ENCODE measurements at places on chromosomes 6 and 20.

GRCh38 chr6:132198040-132198439 is 203.2 kb downstream of the MOXD1 start:
- DNase-seq, result peak; percentile 20

DNA sequence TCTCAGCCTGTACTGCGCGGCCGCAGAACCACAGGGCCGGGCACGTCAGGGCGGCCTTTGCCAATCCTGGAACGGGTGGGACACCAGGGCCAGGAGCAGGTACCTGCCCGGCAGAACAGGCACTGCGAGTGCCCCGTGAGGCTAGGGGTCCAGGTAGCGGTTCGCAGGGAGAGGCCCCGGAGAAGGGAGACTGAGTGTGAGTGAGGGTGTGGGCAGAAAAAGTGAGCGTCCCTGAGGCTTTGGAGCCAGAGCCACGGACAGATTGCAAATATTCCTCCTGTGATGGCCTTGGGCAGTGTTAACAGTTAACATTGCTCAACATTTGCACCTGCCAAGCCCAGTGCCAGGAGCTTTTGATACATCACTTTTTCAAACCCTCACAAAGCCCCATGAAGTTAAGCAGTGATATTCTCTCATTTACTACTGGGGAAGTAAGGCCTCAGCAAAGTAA is 491 bp downstream of the GNMT start:
- DNase-seq, result no peak

DNA sequence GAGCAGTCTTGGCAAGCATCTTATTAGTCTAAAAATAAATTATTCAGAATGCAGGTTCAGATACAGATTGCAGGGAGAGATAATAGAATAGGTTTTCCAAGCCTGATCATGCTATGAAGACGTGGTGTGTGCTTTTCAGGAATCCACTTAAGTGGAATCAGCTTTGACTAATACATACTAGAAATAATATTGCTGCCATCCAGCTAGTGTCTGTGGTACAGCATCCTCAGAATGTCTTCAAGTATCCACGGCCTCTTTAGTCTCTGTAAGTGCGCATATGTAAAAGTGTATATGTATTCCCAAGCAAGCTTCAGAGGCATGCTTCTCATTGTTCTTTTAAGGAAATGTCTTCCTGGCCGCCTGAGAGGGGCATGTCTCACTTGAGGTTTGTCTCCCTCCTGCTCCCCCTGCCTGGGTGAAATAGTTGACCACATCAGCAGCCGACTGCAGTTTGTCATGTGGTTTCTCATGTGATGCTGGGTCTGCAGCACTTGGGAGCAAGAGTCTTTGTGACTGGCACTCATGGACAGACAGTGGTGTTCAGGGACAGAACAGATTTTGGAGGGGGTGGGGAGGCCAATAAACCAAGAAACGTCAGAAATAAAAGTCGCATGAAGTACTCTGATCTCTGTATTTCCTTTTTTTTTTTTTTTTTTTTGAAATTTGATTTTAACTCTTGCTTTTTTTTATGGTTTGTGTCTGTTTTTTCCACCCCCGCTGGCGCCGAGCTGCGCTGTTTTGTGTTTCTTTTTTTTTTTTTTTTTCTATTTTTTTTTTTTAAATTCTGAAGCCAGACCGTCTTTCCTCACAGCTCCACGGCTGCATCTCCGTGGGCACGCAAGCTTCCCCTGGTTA is 150.8 kb downstream of the PRL start:
- peak; percentile 39 for DNase-seq

DNA sequence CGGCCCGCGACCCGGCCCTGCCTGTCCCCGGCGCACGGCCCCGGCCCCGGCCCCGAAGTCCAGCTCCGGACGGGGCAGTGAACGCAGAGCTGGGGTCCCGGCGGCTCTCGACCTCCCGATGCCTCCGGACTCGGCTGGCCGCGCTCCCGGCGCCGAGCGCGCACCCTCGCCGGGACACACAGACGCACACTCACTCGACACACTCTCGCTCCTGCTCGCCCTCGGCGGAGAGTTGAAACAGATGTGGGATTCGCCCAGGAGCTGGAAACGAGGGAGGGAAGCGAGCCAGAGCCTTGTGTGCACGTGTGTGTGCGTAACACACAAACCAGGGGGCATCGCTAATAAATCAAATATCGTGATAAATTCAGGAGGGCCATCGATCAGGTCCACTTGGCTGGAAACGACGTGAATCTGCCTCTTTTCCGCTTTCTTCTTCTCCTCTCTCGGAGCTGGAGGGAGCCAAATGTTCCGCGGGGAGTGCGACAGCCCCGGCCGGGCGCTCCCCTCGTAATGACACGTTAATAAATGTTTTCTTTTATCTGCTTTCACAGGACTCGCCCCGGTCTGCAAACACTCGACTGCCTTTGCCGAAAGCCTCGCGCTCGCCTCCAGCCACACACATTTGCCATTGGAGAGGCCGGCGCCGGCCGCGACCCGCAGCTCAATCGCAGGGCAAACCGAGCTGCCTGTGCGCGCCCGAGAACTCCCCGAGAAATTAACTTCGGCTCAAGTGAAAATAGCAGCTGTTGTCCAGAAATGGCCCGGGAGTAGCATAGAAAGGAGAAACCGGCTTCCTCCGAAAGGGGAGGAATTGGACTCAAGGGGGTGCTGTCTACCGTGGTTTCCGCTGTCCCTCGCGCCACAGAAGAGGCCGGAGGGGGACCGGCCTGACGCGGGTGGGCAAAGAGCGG is 828 bp upstream of the SULF2 start:
- peak; percentile 88 for DNase-seq

DNA sequence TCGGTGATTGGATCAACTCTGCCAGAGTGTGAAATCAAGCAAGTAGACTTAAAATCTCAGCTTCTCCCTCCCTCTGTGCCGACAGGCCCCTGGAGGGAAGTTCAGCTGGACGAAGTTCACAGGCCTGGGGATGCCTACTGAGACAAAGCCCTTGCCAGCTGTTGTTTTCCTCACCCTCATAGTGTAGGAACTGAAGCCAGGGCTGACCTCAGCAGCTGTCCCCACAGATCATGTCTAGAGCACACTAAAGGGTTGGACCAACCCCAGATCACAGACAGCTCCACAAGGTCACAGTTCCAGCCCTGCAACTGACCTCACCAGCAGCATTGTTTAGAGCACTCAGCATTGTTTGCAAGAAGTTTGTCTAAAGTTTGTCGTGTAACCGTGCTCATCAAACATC is 261.9 kb upstream of the ECI2 start:
- no peak for DNase-seq

DNA sequence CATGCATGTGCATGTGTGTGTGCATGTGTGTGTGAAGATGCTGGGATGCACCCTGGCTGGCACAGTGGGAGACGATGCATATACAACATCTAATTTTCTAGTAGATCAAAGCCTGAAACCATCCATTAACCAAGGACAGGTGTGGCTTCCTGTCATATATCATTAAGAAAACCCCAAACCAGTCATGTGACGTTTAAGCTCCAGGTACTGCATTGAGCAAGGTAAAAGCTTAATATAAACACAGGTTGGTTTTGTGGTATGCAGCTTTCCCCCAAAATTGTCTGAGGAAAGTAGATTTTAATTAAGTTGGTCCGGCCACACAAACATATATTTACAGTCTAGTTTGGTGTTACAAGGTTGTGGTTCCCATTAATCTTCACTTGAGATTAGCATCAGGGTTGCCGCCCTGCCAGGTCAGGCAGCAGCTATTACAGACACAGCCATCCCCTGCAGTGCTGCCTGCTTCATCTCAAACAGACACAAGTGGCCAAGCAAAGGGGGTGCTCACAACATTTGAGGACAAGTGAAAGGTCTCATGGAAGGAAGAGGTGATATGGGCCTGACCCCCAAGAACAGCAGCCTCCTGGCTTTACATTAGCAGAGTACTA is 48.6 kb upstream of the NAA20 start:
- no peak for DNase-seq

GRCh38 chr6:23179994-23180393 is 610.6 kb downstream of the HDGFL1 start:
- DNase-seq, result no peak

DNA sequence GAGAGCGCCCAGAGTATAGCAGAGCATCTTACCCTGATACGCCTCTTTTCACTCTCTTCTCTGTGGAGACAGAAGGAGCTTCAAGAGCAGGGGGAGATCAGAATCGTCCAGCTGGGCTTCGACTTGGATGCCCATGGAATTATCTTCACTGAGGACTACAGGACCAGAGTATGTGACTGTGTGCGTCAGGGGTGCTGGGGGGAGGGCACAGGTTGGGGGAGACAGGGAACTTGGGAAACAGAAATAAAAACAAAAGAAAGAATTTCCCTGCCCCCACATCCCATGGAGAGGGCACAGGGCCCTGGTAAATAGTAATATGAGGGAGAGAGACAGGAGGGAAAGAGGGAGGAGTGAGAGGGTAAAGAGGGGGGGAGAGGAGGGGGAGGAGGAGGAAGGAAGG is 3.0 kb upstream of the C4A start:
- no peak for DNase-seq

- DNase-seq, result no peak
These were observed 488.5 kb upstream of the JARID2 start for GRCh38 chr6:14757418-14757817.

GRCh38 chr20:4297127-4297826 is 281.9 kb upstream of the RNF24 start:
- DNase-seq, result peak; percentile 36

GRCh38 chr6:141580988-141581552 is 551.7 kb upstream of the GJE1 start:
- DNase-seq, result no peak

DNA sequence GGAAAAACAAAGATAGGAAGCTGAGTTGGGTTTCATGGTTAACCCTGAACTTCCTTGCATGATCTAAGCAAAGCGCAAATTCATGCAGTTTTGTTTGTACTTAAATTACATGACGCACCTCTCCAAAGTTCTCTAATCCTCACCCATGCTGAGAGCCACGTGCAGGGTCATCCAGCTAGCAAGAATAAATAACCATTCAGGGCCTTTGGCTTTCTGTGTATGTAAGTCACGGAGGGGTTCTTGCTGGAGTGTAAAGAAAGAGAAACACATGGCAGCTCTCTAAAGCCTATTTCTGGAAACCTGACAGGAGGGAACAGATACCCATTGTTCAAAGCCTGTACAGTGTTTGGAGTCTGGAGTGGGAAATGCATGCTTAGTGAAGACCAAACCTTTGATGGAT is 171.7 kb upstream of the CCN2 start:
- DNase-seq, result peak; percentile 24

- DNase-seq, result no peak
These were observed 64.7 kb upstream of the TIAM2 start for GRCh38 chr6:154930451-154930851.

DNA sequence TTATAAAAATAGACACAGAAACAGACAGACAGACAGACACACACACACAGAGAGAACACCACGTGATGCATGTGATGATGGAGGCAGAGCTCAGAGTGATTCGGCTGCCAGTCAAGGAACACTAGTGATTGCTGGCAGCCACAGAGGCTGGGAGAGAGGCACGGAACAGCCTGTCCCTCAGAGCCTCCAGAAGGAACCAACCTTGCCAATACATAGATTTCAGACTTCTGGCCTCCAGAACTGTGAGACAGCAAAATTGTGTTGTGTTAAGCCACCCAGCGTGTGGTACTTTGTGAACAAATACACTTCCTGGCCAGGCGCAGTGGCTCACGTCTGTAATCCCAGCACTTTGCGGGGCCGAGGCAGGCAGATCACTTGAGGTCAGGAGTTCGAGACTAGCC is 9.5 kb upstream of the PARD6B start:
- no peak for DNase-seq

- DNase-seq, result no peak
These were observed 25.3 kb upstream of the CHD6 start for GRCh38 chr20:41643504-41643938.

DNA sequence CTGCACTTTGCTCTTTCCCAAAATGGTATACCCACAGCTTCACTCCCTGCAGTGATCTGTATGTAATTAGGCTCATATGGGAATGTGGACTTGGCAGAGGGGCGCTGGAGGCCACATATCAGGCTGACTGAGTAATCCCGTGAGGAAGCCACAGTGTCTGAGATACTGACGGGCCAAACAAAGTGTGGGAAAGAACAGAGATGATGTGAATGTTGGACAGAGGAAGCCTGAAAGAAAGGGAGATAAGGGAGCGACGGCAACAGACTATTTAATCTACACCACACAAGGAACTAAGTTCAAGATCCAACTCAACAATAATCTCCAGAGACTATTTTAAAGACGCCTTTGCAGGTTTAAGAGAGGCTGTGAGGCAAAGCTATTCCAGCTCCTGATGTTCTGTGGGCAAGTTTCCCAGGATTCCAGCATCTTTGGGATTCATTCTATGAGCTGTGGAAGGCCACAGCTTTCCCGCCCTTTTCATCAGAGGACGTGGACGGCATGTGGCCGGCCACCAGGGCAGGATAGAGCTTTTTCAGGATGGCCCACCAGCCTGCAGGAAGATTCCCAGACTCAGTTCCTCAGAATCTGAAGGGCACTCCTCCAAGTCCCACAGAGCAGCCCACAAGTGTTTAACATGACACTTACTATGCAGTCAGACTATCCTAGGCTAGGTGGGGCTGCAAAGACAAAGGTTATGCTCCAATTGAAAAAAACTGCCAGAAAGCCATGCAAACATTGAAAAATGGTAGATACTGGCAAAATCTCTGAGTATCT is 237.5 kb downstream of the ATXN1 start:
- peak; percentile 56 for DNase-seq

- DNase-seq, result no peak
These were observed 140.7 kb downstream of the FUT9 start for GRCh38 chr6:96156425-96156824.

DNA sequence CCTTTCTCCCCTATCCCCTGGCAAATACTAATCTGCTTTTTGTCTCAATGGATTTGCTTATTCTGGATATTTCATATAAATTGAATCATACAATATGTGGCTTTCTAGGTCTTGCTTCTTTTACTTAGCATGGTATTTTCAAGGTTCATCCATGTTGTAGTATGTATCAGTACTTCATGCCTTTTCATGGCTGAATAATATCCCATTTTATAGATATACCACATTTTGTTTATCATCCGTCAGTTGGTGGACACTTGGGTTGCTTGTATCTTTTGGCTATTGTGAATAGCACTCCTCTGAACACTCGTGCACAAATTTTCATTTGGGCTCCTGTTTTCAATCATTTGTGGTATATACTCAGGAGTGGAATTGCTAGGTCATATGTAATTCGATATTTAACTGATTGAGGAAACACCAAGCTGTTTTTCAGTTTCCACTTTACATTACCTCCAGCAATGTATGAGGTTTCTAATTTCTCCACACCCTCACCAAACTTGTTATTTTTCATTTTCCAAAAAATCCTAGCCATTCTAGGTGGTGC is 30.5 kb upstream of the RIPPLY2 start:
- DNase-seq, result no peak

DNA sequence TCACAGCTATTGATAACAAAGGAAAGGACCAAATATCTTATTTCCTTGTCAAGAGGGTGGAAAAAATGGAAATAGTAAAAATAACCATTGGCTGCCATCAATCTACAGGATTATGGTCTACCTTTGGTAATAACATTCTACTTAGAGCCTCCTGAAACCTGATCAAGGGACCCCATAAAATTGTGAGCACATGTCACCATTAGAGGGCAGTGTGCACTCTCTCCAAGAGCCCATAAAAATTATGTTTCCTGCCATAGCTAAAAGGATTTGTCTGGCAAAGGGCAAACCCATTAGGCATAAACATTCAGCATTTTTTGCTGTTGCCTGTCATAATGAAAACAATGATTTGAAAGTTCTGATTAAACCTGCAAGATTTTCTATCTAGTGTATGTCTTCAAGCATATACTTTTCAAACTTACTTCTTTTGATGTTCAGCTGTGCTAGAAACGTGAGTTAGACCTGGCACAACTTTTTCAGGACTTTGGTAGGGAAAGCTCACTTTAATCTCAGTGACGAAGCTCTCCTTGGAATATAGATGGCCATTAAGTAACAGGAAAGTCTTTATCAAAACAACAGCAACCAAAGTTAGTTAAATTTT is 120.7 kb upstream of the ZFP64 start:
- DNase-seq, result peak; percentile 85

- no peak for DNase-seq
These were observed 846 bp downstream of the ZSCAN31 start for GRCh38 chr6:28335040-28335563.

All from lung microvascular endothelial cell (primary cell).